ENCODE measurements at places on chromosomes 12 and 14.

DNA sequence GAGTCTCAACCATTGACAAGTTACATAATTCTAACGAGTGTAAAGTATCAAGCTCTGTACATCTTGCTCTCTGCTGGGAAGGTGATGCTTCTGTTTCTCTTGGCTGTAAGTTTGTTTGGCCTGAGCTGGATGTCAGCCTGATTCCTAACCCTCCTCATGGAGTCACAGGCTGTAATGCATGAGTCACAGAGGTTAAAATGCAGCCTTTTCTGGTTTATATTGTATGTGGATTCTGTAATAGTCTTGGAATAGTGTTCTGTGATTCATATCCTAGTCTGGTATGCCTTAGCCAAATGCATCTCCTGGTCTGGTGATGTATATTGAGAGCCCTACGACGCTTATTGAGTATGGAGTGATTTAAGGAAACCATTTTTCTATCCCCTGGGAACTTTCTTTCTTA is 104.5 kb upstream of the FRMD6 start:
- no peak for DNase-seq

DNA sequence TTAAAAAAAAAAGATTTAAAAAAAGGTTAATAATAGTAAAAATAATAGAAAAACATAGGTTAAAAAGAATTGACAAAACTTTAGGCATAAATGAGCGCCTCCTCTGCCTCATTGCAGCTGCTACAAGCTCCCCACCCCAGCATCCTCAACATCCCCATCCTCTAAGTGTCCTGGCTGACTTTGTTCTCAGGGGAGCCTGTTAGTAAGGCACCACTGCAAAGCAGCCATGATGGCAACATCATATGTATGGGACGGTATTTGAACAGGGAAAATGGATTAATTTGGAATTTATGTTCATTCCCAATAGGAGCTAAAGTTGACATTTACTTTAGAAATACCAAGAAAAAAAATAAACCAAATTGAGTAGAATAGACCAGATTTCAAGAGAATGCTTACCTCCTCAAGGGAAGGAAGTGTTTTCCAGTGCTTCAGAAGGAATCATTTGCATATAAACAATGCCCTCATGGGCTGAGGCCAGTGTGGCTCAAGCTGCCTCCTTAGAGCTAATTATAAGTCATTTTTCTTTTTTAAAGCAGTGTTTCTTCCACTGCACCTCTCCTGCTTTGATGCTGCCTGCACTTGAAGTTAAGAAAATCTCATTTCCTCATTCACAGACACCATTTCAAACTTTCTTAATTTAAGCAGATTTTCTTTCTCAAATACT is 59.6 kb downstream of the DACT1 start:
- no peak for DNase-seq

DNA sequence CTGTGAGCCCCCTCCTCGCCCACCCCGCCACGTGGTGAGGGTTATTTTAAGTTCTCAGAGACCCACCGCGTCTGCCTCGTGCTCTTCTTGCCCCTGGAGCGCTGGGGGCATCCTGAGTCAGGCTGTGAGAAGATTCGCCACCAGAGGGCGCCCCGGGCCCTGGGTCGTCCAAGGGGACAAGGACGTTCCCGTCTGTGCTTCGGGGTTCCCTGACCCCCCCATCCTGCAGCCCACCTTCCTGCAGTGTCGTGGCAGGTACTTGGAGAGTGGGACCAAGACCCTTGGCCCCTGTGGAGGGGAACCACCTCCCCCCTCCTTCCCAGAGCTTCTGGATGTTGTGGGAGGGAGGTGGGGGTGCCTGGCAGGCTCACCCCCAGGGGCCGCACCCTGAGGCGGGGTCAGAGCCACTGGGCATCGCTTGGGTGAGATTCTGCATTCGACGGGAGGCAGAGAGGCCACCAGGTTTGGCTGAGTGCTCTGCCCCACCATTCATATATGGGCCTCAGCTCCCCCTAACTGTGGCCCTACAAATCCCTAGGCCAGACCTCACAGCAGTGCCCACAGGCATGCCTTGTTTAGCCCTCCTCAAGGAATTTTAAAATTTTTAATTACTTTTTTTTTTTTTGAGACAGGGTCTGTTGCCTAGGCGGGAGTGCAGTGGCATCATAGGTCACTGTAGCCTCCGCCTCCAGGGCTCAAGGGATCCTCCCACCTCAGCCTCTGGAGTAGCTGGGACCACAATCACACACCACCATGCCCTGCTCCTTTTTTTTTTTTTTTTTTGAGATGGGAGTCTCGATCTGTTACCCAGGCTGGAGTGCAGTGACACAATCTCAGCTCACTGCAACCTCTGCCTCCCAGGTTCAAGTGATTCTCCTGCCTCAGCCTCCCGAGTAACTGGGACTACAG is 17.0 kb downstream of the RHOF start:
- no peak for DNase-seq

DNA sequence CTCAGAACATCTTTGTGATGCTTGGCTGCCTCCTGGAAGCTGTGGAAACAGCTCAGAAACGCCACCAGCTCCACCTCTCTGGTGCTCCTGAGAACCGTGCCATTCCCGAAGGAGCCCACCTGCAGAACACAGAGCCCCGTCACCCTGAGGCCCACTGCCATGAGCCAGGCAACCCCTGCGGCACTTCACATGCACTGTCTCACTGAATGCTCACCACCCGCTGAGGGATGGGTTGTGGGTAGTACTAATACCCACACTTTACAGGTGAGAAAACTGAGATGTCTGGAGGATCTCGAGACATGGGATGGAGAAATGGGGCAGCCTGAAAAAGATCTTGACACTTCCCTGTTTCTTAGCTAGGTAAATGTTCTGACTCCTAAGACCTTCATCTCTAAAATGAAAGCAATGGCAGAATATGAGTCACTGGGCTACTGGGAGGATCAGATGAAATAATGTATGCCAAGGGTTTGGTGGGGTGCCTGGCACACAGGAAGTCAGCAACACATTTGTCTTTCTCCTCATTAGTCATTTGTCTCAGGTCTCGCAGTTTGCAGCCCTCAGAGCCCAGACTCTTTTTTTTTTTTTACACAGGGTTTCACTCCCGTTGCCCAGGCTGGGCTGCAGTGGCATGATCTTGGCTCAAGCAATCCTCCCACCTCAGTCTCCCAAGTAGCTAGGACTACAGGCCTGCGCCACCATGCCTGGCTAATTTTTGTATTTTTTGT is 5.3 kb downstream of the OASL start:
- no peak for DNase-seq

- no peak for DNase-seq
These were observed 234.7 kb downstream of the CCDC91 start for GRCh38 chr12:28424965-28425364.

DNA sequence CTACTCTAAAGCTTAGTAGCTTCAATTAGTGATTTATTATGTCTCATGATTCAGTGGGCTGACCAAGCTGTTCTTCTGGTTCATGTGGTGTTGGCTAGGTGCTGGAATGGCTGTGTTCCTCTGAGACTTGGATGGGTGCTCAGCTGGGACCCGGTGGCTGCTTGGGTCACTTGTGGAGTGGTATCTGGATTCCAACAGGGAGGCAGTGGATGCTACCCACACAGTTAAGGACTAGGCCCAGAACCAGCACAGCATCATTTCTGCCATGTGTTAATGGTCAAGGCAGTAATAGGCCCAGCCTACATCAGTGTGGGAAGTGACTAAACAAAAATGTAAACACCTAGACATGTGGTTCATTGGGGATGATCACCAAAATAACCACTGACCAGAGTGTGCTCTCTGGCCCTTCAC is 72.2 kb downstream of the FGD4 start:
- DNase-seq = no peak

- no peak for DNase-seq
These were observed 92.1 kb downstream of the LRRC74A start for GRCh38 chr14:76918256-76918781.

DNA sequence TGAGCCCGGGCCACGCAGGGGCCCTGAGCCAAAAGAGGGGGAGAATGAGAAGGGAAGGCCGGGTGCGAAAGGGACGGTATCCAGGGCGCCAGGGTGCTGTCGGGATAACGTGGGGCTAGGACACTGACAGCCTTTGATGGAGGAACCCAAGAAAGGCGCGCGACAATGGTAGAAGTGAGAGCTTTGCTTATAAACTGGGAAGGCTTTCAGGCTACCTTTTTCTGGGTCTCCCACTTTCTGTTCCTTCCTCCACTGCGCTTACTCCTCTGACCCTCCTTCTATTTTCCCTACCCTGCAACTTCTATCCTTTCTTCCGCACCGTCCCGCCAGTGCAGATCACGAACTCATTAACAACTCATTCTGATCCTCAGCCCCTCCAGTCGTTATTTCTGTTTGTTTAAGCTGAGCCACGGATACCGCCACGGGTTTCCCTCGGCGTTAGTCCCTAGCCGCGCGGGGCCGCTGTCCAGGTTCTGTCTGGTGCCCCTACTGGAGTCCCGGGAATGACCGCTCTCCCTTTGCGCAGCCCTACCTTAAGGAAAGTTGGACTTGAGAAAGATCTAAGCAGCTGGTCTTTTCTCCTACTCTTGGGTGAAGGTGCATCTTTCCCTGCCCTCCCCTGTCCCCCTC is 3.0 kb downstream of the SSTR1 start:
- DNase-seq = no peak

- DNase-seq = no peak
These were observed 44.8 kb upstream of the NR2C1 start for GRCh38 chr12:95118138-95118787.

- no peak for DNase-seq
These were observed 99.1 kb downstream of the FIGNL2 start for GRCh38 chr12:51749206-51749985.

DNA sequence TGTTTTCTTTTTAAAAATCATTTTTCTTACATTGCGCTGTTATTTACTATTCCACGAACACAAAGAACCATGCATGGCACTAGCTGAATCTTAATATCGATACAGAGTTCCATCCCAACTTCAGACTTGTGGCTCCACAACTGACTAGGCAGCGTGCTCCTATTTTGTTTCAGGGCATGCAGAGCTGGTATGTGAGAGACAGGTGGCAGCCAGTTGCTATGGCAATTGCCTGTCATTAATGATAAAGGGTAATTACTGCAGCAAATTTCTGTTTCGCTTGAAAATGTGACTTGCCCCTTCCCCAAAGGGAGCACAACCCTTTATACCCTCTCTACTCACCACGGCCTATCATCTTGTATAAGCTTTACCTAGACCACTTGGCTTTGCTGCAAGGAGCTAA is 113.1 kb upstream of the G2E3 start:
- no peak for DNase-seq

DNA sequence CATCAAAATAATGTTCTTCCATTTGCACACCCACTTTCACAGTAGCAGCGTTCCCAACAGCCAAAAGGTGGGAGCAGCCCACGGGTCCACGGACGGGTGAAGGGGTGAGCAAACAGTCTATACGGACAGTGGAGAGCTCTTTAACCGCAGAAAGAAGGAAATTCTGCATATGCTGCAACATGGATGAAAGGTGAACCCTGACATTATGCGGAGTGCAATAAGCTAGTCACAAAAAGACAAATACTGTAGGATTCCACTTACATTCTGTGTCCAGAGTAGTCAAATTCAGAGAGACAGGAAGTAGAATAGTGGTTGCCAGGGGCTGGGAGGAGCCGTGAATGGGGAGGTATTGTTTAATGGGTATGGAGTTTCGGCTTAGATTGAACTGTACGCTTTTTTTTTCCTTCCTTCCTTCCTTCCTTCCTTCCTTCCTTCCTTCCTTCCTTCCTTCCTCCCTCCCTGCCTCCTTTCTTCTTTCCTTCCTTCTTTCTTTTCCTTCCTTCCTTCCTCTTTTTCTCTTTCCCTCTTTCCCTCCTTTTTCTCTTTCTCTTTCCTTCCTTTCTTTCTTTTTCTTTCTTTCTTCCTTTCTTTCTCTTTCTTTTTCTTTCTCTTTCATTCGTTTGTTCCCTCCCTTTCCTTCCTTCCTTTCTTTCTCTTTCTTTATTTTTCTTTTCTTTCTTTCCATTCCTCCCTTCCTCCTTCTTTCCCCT is 15.8 kb upstream of the ANKRD9 start:
- DNase-seq = no peak

DNA sequence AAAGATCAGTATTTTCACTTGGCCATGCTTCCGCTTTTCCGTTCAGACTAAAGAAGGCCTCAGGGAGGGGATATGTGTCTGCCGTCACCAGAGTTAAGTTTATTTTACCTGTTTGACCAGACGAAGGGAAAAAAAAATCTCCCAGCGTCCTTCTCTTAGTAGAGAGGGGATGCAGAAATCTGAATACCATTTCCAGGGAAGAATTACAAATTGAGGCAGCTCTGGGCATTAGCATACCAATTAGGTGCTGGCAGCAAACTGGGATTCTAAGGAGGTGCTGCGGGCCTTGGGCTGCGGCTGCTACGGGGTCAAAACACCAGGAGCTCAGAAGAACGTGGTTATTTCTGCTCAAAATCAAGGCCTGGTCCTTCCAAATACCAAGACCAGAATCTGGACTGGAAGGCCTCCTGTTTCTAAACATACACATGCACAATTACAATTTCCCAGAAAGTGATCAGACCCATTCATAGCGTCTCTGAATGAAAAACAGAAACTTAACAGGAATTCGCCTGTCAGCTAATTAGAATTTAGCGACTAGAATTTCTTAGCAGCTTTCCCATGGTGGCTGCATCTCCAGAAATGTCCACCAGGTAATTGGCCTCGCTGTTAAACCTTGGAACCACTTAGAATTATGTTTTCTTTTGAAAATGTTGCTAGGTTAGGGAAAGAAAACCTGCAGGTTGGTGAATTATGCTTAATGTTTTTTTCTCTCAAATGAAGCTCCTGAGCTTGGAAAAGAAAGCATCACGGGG is 617.0 kb downstream of the VRK1 start:
- DNase-seq = no peak

GRCh38 chr14:73610687-73611086 is 1.6 kb upstream of the ACOT6 start:
- no peak for DNase-seq

GRCh38 chr12:95547522-95548055 is 3.7 kb downstream of the USP44 start:
- DNase-seq = no peak

DNA sequence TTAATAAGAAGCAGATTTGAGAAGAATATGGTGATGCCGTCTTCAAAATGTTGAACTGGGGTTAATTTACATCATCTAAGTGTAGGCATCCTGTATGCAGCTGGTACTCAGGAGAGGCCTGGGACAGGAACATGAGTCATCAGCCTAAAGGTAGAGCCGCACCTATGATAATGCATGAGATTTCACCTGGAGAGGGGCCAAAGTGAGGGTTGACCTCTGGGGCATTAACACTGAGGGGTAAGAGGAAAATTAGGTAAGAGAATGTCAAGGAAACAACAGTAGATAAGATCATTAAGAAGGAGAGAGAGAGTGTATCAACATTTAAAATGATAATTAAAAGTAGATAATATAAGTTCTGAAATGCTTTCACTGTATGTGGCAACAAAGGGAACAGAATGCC is 20.2 kb upstream of the SSTR1 start:
- DNase-seq = no peak

GRCh38 chr12:50529345-50529744 is 24.6 kb downstream of the DIP2B start:
- no peak for DNase-seq

GRCh38 chr14:34169561-34169960 is 218.7 kb upstream of the EGLN3 start:
- no peak for DNase-seq

GRCh38 chr14:105447651-105448640 is 26.7 kb upstream of the CRIP2 start:
- DNase-seq = no peak

All from NCI-H1436 treated with DMSO at 0.1 percent for 48 hours (cell line).